ENCODE measurements at places on chromosomes 1 and 21.

DNA sequence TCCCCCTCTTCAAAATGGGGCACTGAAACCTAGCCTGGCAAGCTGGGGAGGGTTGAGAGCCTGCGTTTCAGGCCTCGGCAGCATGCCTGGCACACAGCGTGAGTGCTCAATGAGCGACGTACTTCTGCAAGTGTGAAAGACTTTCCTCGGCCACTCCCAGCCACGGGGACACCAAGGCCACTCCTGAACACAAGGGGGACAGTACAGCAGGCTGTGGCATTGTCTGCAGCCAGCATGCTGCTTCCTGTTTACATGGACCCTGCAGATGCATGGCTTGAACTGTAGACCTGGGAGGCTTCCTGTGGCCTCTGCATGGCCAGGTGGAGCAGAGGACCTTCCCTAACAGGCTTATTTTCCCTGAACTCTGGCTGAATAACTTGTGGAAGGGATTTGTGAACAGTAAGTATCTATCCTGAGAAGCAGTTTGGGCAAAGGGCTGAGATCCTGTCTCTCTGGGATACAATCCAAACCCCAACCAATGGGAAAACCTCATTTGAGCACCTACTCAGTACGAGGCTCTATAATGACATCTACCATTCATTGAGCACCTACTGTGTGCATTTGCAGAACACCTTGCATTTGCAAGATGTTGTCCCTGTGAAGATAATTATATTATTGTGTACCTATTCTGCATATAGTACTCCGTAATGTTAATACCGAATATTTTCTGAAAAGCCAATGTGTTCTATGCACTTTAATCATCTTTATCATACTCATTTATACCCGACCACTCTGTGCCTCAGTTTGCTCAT lies 9.9 kb upstream of the HSPG2 start:
- no peak for DNase-seq

- no peak for DNase-seq
Observed at GRCh38 chr1:153190373-153190772, 12.9 kb upstream of the LELP1 start.

DNA sequence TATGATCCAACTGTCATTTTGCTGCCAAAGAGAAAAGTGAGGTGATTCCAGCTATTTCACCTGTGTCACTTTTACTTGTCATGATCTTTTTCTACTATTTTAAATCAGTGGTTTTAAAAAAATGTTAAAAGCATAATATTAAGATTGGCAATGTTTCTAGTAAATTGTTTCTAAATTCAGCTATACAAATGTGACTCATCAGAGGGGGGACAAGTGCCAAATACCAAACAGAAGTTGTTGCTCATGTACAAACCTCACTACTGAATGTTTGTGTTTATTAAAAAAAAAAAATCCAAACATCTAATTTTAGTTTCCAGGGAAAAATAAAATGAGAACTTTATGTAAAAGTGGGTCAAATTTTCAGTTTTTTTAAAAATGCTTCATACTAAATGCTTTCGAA lies 346.2 kb upstream of the SNX7 start:
- peak; percentile 55 for DNase-seq

DNA sequence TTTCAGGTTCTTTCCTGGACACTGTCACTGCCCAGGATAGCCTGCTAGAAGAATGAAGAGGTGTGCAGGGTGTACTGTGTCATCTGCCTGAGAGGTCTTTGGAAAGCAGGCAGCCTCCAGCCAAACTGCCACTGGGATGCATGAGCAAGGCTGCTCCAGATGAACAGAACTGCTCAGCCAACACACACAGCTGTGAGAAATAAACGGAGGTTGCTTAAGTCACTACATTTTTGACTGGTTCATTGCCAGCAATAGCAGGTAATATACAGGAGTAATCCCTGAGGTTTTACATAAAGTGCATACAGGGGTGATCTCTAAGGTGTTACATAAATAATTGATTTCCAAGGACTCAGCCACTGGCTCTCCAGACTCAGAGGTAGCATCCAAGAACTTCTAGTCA lies 516.9 kb downstream of the BRINP3 start:
- DNase-seq = no peak

- DNase-seq = no peak
Observed at GRCh38 chr1:36534711-36535412, 52.1 kb upstream of the CSF3R start.

- no peak for DNase-seq
Observed at GRCh38 chr21:45444385-45444784, 39.4 kb downstream of the COL18A1 start.

Data from GM04503 (cell line).